ENCODE measurements at places on chromosomes 7 and 10.
A peak's percentile ranks its signal among the peaks of the same experiment; 100 is the strongest.

GRCh38 chr7:68424658-68425297, 1173.5 kb upstream of the AUTS2 start:
- DNase-seq, result no peak

GRCh38 chr7:42831718-42832522, 80.0 kb downstream of the C7orf25 start:
- DNase-seq, result no peak

- peak; percentile 20 for DNase-seq
These were observed 98.8 kb downstream of the CACNB2 start for GRCh38 chr10:18238870-18239485.

GRCh38 chr10:120421250-120421649, 35.8 kb upstream of the PLPP4 start:
- DNase-seq, result no peak

DNA sequence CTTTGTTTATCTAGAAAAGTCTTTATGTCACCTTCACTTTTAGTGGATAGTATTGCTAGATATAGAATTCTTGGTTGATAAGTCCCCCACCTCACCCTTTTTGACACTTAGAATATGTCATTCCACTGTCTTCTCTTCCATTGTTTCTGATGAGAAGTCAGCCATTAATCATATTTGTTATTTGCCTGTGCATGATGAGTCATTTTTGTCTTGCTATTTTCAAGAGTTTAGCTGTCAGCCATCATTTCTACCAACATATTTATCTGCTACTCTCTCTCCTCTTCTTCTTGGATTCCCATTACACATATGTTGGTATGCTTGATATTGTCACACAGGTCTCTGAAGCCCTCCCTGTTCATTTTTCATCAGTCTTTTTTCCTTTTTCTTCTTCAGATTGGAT, 160.8 kb upstream of the TCF7L2 start:
- no peak for DNase-seq

- DNase-seq, result no peak
These were observed 182.8 kb downstream of the TCERG1L start for GRCh38 chr10:131128731-131129130.

- no peak for DNase-seq
These were observed 29.6 kb downstream of the FOXP2 start for GRCh38 chr7:114444196-114444595.

DNA sequence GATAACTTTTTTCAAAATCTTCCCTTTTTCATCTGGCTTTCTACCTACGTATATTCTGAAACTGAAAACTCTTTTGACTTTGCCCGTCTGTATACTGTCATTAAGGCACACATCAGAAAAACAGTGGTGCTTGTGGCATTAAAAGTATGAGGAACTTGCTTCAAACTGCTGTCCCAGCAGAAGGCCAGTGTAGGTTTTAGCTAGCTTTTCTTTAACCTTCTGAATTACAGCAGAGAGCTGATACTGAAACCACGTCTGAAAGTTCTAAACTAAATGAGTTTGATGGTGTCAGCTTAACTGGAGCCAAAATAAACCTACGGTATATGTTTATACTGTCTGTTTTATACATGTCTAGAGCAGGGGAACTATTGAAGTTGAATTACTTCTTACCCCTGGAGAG, 283.4 kb downstream of the TFEC start:
- DNase-seq, result no peak

- no peak for DNase-seq
These were observed 79.7 kb downstream of the LHPP start for GRCh38 chr10:124541076-124541903.

- no peak for DNase-seq
These were observed 454.8 kb downstream of the KCNMA1 start for GRCh38 chr10:77182803-77183202.

GRCh38 chr10:19054289-19054835, 5.8 kb downstream of the MALRD1 start:
- no peak for DNase-seq

DNA sequence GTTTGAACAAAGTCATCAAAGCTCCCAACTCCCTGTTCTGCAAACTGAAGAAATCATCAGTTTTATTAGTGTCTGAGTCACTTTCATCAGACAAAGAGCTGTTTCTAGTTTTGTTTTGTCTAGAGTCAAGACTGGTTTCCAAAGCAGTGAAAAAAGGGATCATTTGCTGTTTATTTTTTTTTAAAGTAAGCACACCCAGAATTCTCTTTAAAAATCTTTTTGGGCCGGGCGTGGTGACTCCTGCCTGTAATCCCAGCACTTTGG, 972.0 kb upstream of the CELF2 start:
- no peak for DNase-seq

DNA sequence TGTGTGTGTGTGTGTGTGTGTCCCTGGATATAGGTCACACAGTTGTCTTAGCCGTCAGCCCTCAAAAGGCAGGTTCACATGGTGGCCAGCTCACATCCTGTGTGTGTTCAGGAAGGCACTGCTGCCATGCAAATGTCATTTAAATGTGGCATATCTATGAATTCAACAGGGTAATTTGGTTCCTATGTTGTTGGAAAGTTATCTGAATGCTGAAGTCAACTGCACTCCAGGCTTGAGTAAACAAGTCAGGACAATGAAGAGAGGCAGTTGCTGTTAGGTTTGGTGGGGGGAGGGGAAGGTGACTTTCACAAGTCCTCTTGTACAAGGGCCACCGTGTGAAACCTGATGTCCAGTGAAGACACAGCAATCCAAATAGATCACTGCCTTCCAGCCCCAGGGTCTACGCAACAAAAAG, 61.1 kb downstream of the PTPRE start:
- DNase-seq, result no peak

DNA sequence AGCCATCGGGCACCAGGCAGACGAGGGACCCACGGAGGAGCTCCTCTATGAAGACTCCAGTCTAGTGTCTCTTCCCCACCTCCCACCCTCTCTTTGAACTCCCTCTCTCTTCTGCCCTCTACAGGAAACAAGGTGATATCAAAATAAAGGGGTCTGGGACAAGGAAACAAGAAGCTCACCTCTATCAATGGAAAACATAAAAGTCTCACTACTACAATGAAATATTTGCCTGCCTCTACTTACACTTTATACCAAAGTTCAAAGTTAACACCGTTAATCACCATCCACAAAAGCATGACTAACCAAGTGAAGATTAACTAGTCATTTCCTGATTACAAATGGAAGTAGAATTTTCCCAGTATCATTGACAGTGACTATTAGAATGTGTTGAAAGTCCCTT, 82.2 kb downstream of the PARD3 start:
- no peak for DNase-seq

DNA sequence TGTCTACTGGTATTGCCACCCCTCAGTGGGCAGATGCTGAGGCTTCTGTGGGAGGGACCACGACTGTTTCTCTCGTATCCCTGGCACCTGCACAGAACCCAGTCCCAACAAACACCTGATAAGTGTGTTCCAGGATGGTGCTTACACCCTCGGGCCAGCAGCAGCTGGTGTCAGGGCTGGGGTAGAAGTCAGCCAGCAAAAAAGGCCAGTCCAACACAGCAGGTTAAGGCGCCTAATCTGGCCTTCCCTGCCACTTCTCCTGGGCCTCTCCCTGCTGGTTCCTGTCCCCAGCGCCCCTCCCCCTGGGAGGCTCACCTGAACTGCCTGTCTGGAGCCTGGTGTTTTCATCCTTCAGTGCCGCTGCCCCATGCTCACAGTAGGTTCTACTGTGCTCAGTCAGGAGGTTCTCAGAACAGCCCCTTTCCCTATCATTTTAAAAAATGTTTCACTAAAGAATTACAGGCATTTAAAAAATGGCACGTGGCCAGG, 20.0 kb downstream of the PODXL start:
- no peak for DNase-seq

DNA sequence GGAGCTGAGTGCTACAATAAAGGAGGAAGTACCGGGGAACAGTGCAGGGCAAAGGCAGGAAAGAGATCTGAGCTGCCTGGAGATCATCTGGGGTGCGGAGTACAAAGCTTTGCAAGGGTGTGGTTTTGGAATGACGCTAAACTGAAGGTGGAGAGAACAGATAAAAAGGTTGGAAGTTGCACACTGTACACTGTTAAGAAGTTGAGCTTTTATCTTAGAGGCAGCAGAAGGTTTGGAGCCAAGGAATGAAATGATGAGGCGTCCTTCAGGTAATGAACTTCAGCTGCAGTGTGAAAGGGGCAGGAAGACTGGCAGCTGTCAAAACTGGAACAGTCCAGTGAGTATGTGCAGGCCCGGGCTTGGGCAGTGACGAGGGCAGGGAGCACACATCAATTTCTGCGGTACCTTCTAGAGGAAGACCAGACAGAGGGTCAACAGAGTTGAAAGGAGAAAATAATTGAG, 7.2 kb upstream of the ANKRD61 start:
- no peak for DNase-seq

DNA sequence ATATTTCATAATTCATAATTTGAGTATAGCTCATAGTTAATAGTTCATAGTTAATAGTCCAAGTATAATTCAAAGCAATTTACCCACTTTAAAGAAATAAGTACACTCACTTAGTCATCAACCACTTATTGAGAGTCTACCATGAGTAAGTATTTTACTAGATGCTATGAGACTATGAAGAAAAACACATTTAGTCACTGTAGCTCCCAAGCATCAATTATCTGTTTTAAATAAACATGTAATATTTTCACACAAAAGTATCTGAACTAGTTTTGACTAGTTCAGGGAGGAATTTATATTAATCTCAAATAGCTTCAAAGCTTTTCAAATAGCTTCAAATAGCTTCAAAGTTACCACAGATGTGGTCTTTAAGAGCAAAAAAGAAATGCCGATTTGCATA, 119.2 kb downstream of the ANK3 start:
- DNase-seq, result no peak

DNA sequence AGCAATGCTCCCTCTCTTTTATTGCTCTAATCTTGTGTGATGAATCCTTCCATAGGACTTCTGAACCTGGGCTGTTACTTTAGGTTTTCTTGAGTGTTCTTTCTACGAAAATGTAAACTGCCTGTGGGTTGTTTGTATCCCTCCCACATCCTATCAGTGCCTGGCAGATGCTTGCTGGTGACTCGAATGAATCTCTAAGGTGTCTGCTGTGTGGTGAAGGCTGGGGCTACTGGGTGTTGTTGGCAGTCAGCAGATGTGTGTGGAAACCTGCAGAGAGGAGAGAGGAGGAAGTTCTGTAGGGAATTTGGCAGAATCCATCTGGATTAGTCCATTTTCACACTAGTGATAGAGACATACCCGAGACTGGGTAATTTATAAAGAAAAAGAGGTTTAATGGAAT, 639.4 kb downstream of the CALN1 start:
- DNase-seq, result no peak

GRCh38 chr7:155831807-155832524, 19.7 kb upstream of the SHH start:
- no peak for DNase-seq

- DNase-seq, result peak; percentile 40
These were observed 165.7 kb downstream of the NPSR1 start for GRCh38 chr7:34823650-34824258.

- no peak for DNase-seq
These were observed 27.4 kb upstream of the HSPA12A start for GRCh38 chr10:116769791-116770190.

DNA sequence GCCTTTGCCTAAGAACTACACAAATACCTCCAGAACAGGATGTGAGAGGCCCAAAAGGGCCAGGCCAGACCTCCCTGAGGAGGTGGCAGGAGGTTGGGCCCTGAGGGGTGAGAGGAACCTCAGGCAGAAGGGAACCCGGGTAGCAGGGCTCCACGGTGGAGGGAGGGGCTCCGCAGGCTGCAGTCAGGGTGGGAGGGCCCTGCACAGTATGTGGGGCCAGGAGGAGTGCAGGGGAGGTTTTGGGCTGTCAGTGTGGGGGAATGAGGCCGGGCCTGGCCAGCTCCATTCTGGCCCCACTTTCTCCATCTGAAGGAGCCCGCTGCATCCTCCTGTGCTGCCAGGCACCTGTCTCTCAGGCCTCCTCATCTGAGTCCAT, 25.9 kb downstream of the DNAJB12 start:
- DNase-seq, result peak; percentile 32

DNA sequence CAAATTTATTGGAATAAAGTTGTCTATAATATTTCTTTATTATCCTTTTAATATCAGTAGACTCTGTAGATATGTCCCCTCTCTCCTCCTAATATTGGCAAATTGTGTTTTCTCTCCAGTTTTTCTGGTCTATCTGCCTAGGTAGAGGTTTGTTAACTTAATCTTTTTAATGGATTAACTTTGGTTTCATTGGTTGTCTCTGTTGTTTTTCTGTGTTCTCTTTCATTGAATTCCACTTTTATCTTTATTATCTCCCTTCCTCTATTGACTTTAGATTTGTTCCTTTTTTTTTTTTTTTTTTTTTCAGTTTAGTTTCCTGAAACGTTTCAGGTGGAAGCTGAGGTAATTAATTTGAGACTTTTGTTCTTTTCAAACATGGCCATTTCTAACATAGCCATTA, 10.6 kb downstream of the PLEKHS1 start:
- DNase-seq, result no peak

GRCh38 chr10:31133251-31133791, 101.7 kb upstream of the ZNF438 start:
- no peak for DNase-seq

- no peak for DNase-seq
These were observed 304.8 kb downstream of the GLRX3 start for GRCh38 chr10:130440971-130441370.

- DNase-seq, result peak; percentile 60
These were observed 13.2 kb downstream of the CCDC7 start for GRCh38 chr10:32459051-32459698.

GRCh38 chr10:86392723-86393094, 26.1 kb upstream of the GRID1 start:
- no peak for DNase-seq

DNA sequence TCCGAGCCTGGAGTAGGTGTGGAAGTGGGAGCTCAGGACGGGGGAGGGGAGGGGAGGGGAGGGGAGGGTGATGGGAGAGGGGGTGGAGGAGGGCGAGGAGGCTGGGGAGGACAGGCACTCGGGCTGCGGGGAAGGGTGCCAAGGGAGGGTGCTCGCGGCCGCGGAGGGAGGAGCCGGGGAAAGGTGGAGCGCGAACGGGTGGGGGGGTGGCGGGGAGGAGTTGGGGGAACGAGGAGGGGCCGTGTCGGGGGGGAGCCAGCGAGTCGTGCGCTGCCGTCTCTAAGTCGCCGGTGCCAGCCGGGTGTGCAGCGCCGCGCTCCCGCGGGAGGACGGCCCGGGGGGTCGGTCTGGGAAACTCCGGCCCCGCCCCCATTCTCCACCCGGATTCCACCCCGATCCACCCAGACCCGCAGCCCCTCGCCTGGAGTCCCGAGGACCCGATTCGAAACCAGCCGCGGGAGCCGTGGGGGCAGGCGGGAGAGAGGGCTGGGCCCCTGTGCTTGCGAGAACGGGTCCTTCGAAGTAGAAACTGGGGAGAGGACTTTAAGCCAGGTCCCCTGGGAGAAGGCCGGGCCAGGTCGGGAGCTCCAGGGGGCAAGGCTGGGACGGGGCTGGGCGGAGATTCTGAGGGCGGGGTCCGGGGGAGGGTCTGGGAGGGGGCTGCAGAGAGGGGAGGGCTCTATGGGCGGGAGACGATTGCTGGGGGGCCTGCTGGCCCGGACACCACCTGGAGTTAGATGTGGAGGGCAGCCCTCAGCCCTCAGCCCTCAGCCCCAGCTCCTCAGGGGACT, at the start of gene ZNF467:
Gene ZNF467 (minus strand): TSS at position 143 of the 791 bp plus-strand sequence. CDS start 2,556 bp downstream, outside the sequence.
- peak; percentile 79 for DNase-seq

Data from CD4-positive, alpha-beta T cell (primary cell).